ENCODE measurements at places on chromosomes 2 and 18.
A peak's percentile ranks its signal among the peaks of the same experiment; 100 is the strongest.

DNA sequence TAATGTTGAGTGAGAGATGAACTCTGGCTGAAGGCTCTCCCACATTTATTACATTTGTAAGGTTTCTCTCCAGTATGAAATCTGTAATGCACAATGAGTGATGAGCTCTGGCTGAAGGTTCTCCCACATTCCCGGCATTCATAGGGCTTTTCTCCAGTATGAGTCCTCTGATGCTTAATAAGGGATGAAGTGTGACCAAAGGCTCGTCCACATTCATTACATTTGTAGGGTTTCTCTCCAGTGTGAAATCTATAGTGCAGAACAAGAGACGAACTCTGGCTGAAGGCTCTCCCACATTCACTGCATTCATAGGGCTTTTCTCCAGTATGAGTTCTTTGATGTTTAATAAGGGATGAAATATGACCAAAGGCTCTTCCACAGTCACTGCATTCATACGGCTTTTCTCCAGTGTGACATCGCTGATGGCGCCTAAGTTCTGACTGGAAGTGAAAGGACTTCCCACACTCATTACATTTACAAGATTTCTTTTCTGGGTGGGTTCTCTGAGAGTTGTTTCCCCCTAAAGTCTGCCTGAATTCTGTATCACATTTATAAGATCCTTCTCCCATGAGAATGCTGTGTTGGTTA lies 10.2 kb downstream of the ZNF514 start:
- no peak for DNase-seq

- DNase-seq = no peak
Observed at GRCh38 chr2:42877936-42878335, 85.6 kb upstream of the HAAO start.

- DNase-seq = no peak
Observed at GRCh38 chr2:239608260-239608659, 207.4 kb upstream of the HDAC4 start.

- no peak for DNase-seq
Observed at GRCh38 chr2:127968610-127969339, 59.1 kb downstream of the SAP130 start.

- no peak for DNase-seq
Observed at GRCh38 chr2:163775304-163775703, 39.5 kb upstream of the FIGN start.

DNA sequence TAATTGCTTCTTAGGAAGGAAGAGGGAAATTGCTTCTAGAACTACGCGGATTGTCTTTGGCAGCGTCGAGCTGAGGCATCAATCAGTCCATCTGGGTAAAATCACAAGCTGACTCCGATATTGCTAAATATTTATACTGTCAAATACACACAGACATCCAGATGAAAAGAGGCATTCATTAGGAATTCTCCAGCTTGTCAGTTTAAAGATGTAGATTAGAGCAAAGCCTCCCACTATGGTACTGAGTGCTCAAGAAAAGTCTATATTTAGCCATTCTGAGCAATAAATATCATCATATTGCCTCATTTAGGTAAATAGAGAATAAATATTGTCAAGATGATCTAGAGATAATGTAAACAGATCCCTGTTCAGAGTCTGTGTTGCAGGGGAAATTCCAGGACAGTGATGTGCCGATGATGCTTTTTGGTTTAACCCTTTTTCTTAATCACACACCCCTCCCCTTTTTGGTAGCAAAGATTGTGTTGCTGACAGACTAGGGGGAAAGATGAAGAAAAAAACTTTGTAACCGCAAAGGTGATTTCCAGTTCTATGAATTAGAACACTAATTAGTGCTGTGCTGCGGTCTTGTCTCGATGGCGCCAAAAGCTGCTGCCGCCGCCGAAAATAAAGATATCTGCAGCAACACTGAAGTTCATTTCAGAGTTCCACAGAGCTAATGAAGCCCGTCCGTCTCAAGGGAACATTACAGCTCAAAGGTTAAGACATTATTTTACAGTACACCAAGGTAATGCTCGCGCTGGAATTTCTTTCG lies 171.8 kb downstream of the PTGR3 start:
- no peak for DNase-seq

DNA sequence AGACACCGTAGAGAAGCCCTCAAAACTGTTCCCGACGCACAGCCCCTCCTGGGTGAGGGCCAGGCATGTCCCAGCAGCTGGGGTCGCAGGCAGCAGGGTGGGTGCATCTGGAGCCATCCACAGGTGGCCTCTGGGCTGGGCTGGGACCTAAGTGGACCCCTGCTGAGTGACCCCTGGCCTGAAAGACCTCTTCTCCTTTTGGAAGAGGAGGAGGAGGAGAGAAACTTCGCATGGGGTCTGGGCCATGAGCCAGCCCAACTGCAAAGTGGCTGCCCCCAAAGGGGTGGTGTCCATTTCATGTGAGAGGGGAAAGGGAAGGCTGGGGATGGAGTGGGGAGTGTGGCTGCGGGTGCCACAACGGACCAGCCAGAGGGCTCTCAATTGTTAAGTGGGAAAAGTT lies 25.1 kb downstream of the ANO7 start:
- DNase-seq = no peak

DNA sequence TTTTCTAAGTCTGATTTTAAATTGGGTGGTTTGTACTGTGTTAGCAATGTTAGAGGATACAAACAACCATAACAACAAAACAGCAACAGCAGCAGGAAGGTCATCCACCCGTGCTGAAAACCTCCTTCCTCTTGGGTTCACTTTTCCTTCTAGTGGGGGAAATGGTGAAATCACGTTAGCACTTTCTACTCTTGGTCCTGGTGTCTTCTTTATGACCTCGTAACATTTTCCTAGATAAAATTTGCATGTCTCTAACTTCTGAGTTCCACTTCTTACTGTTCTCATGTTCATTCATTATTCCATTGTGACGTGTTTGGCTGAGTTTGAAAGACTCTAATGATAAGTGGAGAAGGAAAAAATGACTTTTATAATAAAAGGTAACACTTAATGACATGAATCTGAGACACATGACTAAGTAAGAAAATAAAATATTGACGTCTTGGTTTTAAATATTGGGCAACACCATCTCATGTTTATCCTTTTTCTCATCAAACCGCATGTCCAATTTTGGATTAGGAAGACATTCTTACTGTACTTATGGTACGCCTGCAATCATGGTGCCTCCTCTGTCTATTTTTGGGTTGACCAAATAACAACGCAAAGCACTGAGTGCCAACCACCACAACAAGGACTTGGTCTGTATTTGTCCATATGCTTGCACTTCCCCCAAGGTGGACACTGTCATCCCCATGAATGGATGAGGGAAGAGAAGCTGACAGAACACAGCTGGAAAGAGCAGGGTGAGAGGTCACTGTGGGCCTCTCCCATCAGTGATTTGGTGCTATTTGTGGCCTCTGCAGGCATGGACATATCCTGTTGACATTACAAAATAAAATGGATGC lies 25.7 kb upstream of the IL1R1 start:
- DNase-seq = no peak

- no peak for DNase-seq
Observed at GRCh38 chr2:69087211-69087911, 74.4 kb downstream of the ANTXR1 start.

- DNase-seq = no peak
Observed at GRCh38 chr2:111972955-111973565, 74.7 kb downstream of the MERTK start.

- DNase-seq = no peak
Observed at GRCh38 chr18:69759046-69759445, 188.6 kb downstream of the CD226 start.

DNA sequence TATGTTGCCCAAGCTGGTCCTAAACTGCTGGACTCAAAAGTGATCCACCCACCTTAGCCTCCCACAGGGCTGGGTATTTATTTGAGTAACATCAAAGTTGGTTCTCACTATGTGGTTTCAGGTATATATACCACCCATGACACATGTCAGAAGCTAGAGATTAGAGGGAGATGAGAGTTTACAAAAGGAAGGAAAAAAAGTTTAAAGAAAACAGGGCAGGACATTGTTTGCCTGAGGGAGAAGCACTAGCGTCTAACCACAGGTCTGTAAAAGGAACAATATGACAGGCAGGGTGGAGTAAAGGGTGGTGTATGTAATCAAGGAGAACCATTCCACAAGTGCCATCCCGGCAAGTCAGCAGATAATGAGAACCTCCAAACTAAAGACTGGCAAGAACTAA lies 8.5 kb downstream of the CEP76 start:
- DNase-seq = no peak

DNA sequence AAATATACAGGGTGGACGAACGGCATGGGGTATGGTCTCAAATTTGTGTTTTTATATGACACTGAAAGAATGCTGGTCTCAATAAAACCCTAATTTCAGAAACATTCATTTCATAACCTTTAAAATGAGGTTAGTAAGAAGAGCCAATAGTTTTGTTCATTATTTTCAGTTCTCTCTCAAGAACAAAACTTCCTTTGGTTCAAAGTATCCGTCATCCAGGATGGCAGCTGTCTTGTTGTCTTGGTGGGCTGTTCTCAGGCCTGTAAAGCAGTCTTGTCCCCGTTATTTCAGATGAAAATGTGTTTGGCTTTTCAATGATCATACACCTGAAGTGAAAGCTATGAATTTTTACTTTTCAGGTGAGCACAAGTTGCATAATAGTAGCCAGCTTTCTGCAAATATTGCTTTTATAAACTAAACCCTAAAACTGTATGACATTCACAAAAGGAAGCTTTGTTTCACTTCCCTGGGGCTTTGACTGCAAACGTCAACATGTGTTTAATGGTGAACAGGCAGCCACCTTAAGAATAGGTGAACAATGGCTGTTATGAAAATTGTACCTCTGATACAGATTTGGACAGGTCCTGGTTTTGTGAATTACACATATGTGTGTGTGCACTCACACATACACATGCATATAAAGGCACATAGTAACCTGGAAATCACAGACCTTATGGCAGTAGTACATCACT lies 2.6 kb downstream of the IL18RAP start:
- DNase-seq = no peak

DNA sequence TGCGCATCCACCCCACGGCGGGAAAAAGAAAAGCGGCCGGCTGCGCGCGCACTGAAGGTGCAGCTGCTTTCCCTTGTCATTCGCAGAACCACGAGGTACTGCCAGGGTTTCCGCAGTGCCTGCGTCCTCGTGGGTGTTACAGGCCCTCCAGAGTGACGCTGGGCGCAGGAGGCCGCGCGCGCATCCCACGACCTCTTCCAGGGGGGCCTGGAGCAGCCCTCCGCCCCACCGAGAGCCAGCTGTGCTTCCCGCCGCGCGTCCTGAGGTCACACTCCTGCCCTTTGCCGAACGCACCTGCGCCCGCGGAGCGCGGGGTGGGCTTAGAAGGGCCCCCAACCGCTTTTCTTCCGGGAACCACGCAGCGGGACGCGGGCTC lies 378 bp upstream of the IAH1 start:
- DNase-seq = peak; percentile 19

DNA sequence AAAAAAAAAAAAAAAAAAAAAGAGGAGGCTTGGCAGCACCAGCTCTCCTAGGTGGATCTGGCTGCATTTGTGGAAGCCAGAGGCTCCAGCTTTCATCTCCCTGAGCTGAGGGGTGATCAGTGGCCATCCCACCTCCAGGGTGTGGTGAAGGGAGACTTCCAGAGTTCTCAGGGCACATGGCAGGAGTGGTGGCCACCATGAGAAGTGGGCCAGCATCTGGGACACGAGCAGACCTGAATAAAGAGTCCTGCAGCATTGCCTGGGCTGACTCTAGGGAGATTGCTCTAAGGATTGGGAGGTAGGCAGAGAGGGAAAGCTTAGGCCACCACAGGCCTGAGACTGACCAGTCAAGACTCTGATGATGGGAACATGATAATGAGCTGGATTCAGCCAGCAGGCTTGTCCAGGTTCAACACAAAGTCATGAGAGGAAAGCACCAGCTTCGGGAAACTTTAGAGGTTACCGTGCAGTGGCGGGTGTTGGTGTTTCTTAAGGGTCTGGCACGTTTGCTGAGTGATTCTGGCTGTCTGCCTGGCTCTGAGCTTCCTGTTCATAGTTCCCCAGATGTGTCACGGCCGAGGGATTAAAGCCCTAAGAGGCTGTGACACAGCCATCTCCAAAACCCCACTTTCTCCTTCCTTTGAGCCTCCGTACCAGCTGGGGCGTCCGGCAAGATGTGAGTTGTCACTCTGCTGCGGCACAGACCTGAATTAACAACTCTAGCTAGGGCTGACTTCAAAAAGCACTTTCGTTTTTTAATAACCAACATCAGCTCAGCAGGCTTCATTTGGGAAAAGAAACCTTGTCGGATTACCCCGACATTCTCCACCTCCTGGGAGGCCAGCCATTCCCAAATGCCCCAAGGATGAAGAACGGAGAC lies 38.3 kb upstream of the IL1R1 start:
- DNase-seq = peak; percentile 1

DNA sequence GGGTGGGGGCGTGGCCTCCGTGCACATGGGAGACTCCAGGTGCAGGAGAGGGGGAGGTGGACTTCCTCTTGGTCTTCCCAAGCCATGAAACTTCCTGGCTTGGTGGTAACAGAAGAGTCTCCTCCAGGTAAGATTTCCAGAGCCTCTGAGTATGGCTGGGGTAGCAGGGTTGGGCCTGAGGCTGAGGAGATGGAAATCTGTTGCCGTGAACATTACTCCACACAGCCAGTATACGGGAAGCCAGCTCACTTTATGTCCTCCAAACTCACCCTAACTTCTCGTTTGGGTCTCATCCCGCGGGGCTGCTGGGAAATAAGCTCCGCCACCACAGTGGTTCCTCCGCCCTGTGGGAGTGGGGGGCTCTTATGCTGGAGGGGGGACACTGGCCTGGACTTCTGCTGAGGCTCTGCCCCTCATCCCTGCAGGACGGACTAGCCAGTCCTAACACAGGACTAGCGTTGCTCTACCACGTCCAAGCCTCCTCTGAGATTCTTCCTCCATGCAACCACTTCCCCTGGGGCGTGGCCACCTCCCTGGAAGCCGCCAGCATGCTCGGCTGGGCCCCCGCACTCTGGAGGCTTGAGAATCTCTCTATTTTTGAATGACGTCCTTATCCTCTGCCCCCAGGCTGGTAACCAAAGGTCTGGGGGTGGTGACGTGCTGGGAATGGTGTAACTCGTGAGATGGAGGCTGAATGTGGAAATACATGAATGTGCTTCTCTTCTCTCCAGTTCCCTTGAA lies 777 bp upstream of the RAB17 start:
- DNase-seq = no peak

DNA sequence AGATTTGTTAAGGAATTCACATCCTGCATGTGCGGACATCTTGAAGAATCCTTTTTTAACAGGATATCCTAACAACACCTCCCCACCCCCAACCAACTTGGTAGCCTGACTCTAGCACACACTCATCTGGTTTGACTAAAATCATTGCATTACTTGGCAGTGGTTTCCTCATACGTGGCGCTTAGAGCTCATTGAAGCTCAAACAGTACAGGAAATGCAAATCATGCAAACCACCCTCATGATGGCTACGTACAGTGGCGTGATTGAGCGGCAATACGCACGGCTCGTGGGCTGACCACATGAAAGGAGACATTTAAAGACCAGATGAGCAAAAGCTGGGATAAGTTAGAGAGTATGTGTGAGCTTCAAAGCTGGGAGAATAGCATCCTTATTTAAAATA lies 336.2 kb downstream of the ZEB2 start:
- peak; percentile 13 for DNase-seq
